NB4 (cell line): ENCODE measurements at places on chromosomes 13 and 19.
A peak's percentile ranks its signal among the peaks of the same experiment; 100 is the strongest.

- DNase-seq, result peak; percentile 41
Measured at GRCh38 chr13:40408602-40409001, 257.8 kb downstream of the FOXO1 start.

GRCh38 chr19:34393629-34394028, 10.6 kb upstream of the PDCD2L start:
- no peak for DNase-seq

DNA sequence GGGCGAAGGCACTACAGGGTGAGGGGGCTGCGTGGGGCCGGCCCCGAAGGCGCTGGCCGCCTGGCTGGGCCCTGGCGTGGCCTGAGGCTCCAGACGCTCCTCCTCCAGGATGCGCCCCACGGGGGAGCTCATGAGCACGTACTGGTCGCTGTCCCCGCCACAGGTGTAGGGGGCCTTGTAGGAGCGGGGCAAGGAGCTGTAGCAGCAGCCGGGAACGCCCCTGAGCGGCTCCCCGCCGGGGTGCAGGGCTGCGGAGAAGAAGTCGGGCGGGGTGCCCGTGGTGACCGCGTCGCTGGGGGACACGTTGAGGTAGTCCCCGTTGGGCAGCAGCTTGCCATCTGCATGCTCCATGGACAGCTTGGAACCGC, 3.0 kb downstream of the IRS2 start:
- peak; percentile 90 for DNase-seq

- DNase-seq, result no peak
Measured at GRCh38 chr13:70630247-70630646, 522.0 kb upstream of the KLHL1 start.

DNA sequence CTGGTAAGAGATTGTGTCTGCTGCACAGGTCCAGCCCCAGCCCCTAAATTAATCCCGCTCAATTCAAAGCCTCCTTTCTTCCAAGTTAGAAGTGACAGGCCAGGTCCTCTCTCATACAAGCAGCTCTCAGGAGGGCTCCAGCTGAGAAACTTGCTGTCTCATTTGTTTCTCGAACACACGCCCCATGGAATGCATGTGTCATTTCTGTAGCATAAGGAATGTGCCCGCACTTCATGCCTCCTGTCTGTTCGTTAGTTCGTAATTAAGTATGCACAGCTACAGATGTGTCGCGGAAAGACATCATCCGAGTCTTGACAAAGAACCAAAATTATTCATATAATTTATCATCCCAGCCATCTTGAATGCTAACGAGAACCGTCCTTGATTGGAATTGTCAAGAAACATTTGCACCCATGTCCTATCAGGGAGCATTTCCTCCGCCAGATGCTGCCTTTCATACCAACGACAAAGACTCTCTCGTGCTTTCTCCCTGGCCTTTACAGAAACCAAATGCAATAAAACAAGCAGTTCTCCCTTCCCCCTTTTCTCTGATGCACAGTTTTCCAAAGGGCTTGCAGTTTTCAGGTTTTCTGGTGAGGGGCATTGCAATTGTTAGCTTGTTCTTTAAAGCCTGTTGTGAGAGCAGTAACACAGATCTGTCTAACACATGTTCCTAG, 133.5 kb downstream of the UQCRFS1 start:
- no peak for DNase-seq

GRCh38 chr19:50309396-50310125, 19.6 kb downstream of the KCNC3 start:
- DNase-seq, result no peak

DNA sequence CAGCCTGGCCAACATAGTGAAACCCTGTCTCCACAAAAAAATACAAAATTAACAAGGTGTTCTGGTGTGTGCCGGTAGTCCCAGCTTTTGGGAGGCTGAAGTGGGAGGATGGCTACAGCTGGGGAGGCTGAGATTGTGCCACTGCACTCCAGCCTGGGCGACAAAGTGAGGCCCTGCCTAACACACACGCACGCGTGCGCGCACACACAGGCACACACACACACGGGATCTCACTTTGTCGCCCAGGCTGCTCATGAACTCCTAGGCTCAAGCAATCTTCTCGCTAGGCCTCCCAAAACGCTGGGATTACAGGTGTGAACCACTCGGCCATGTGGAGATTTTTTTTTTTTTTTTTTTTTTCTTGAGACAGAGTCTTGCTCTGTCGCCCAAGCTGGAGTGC, 3.2 kb upstream of the BTBD2 start:
- DNase-seq, result no peak

DNA sequence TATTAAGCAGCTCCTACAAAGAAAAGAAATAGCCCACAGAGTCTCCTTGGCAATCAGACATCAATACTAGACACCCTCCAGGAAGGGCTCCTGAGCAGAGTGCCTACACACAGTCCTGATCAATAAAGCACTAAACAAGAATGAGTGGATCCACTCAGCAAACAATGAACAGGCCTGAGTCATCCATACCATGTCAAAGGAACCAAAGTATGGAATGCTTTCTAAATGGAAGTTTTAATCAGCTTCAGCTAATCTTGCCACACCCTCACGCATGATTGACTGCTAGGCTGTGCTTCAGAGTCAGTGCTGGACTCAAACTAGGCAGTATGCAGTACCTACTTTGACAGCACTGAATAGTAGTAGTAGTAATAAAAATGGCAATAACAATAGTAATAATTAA, 392.7 kb upstream of the HTR2A start:
- DNase-seq, result no peak

GRCh38 chr13:51816604-51817249, 12.8 kb upstream of the DHRS12 start:
- DNase-seq, result no peak

DNA sequence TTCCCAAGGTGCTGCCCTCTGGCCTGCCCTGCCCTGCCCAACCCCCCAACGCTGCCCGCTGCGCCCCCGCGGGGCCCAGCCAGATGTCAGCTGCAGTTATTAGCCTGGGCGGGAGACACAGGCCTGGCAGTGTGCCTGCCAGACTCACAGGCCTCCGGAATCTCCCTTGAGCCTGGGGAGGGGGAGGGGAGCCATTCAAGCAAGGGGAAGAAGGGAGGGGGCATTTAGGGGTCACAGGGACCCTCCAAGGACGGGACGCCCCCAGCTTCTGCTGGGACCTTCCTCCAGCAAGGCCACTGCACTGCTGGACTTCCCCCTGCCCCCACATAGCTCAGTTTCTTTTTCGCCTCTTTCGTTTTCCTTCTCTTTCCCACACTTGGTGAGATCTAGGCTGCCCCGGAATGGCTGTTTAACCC, 2.6 kb upstream of the JUNB start:
- DNase-seq, result peak; percentile 69

- DNase-seq, result peak; percentile 39
Measured at GRCh38 chr19:39038098-39038497, 5.7 kb upstream of the FBXO27 start.

- no peak for DNase-seq
Measured at GRCh38 chr13:30053939-30054338, 203.5 kb upstream of the UBL3 start.

DNA sequence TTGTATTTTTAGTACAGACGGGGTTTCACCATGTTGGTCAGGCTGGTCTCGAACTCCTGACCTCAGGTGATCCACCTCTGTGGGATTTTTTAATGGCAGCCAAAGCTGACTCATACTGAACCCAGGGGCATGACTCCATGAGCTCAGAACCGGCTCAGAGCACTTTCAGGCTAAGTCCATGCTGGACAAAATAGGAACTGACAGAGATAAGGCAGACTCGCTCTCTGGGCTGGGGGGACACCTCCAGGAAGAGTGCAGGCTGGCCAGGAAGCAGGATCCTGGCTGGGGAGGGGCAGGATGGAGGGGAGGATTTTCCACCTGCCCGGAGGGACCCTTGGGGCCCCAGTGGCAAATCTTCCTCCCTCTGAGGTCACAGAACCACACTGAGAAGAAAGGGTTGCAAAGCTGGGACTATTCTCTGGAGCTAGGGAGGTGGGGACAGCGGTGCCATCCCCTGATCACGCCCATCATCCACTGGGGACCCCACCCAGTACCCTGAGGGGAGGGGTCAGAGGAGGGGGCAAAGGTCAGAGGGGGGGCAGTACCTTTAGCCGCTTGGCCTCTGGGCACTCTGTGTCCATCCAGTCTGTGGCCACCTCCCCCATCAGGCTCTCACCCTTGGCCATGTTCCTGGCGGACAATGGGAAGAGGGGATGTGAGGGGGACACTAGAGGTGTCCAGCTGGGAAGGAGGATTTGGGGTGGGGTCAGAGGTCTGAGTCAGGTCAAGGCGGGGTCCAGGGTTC, 31.1 kb downstream of the NOTCH3 start:
- DNase-seq, result no peak

- DNase-seq, result no peak
Measured at GRCh38 chr13:59172076-59172475, 991.7 kb downstream of the DIAPH3 start.

DNA sequence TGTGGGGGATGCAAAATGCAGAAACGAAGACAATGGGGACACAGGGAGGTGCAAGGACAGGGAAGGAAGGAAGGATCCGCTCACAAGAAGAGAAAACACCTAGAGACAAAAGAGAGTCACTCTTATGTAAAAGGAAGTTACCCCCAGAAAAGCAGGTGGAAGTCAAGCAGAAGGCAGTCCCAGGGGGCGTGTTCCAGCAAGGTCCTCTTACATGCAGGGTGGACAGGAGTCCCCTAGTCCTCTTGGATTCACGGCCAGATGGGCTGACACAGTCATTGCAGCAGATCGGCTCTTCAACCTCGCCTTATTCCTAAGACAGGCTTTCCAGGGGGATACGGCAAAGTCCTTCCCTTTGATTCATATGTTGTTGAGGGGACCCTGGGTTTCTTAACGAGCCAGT, 83.9 kb upstream of the SPATA13 start:
- DNase-seq, result no peak

DNA sequence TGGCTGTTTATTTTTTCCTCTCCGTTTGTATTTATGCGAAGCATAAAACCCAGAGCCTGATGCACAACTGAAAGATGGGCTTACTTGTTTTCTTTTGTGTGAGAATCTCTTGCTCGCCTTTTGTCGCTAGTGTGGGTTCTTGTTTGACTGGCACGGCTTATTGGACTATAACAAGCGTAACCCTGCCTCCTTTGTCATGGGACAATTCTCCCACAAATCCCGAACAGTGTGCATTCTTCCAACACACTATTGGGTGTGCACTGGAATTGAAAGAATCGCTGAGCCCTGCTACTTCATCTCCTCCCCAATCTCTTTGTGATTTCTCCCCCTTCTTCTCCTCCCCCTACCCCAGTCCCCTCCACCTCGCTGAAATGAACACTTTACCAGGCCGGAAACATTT, 110.8 kb downstream of the ZIC5 start:
- DNase-seq, result no peak

DNA sequence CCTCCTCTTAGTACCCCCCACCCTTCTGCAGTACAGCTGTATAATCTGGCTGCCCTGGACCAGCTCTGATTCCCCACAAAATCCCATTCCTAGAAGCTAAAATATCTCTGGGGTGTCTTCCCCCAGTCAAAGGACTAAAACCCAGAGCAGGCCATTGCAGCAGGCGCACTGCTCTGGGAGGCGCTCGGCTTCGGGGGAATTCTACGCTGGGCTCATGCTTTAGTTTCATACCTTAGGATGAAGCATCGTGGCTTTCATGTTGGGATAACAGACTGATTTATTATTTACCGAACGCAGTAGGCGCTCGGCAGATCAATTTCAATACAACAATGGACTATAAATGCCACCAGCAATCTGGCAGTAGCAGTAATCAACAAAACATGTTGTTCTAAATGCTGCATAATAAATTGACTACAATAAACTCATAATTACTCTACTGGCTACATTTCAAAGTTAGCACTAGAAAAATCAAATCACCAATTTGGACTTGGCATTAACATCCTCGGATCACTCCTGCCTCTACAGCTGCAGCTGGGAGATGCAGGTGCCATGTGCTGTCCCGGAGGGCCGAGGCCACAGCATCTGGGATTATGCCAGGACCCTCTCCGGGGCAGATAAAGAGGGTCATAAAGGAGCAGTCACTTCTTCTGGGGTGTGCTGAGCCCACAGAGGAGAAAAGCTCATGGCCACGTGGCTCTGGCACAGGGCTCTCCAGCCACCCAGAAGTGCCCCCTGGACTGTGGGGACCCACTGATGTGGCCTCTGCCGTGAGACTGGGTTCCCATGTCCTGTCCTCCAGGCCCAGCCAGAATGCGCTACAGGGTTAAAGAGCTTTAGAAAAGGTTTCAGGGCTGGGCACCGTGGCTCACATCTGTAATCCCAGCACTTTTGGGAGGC, 35.3 kb downstream of the CEBPG start:
- no peak for DNase-seq

GRCh38 chr19:35041548-35042055, at the start of gene HPN:
TSS of gene HPN (plus strand) at chr19:35041721. CDS start at chr19:35042507, 786 bp downstream.
- DNase-seq, result no peak

- DNase-seq, result peak; percentile 79
Measured at GRCh38 chr19:3604987-3605343, 1.7 kb downstream of the TBXA2R start.

GRCh38 chr19:51548213-51548651, 16.8 kb upstream of the SIGLEC6 start:
- DNase-seq, result peak; percentile 45

GRCh38 chr19:36488118-36488845, 1.1 kb downstream of the ZNF566 start:
- DNase-seq, result no peak

DNA sequence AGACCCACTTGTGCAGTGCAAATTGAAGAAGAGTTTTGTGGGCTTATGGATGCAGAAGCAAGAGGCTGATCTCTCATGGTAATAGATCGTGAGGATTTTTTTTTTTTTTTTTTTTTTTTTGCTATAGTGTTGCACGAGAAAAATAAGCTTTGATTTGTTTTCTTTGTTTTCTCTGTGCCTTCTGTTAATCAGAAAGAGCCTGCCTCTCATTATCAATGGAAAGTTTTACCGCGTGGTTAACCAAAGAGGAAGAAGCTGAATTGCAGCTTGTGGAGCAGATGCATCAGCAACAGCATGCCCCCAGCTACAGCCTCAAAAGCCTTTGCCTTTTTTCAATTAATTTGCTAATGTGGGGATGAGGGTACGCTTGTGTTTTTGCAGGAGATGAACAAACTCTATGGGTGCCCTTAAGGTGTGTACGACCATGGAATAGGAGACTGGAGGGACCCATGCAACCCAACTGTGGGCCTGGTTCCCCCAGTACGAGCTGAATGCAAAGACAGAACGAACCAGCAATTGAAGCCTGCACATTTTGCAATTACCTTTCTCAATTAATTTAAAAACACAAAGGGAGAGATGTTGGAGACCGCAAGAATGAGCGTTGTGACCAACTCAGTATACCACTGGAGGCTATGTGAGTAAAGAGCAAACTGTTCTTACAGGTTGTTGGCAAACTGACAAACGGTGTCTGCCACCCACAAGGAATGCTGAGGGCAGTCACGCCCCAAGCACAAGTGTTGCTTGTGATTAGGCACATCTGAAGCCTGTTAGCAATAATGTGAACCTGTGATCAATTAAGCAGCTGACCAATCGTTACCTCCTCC, 58.6 kb upstream of the SPRY2 start:
- peak; percentile 73 for DNase-seq
